ENCODE measurements at places on chromosomes 2 and 18.
A peak's percentile ranks its signal among the peaks of the same experiment; 100 is the strongest.

DNA sequence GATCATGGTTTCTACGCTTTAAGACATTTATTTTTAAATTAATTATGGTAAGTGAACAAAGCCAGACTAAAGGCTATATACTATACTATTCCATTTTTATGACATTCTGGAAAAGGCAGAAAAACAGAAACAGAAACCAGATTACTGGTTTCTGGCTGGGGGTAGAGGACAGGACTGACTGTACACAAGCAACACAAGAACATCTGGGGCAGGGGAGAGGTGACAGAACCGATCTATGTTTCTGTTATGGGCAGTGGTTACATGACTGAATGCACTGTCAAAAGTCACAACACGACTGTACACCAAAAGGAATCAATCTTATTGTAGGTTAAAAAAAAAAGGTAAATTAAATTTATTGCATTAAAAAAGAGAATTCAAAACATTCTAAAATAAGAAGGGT lies 64.7 kb downstream of the PTPN2 start:
- no peak for DNase-seq

- no peak for DNase-seq
Measured at GRCh38 chr2:177917169-177917568, 155.4 kb downstream of the PDE11A start.

DNA sequence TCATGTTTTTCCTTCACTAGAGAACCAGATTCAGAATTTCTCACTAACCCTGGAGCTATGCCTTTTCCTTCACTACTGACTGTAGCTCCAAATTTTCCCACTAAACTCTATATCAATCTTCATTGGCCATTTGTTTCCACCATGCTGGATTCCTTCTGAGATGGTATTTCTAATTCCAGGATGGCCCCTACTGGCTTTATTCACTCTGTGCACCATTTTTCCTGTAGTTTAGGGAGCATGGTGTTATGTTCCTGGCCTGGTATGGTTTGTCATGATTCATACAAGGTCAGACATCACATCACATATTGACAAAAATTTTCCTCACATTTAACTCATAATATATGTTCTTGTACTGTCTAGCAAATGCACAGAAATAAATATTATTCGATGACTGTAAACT lies 229.2 kb upstream of the TFPI start:
- DNase-seq = no peak

GRCh38 chr2:216498379-216499352 lies at the start of gene RPL37A:
Gene RPL37A (plus strand): TSS chr2:216498844. CDS start chr2:216498875, 31 bp downstream.
- peak; percentile 93 for DNase-seq

GRCh38 chr2:162925595-162925994 lies 87.0 kb upstream of the KCNH7 start:
- DNase-seq = no peak

- DNase-seq = no peak
Measured at GRCh38 chr2:118509319-118510004, 338.0 kb downstream of the EN1 start.

DNA sequence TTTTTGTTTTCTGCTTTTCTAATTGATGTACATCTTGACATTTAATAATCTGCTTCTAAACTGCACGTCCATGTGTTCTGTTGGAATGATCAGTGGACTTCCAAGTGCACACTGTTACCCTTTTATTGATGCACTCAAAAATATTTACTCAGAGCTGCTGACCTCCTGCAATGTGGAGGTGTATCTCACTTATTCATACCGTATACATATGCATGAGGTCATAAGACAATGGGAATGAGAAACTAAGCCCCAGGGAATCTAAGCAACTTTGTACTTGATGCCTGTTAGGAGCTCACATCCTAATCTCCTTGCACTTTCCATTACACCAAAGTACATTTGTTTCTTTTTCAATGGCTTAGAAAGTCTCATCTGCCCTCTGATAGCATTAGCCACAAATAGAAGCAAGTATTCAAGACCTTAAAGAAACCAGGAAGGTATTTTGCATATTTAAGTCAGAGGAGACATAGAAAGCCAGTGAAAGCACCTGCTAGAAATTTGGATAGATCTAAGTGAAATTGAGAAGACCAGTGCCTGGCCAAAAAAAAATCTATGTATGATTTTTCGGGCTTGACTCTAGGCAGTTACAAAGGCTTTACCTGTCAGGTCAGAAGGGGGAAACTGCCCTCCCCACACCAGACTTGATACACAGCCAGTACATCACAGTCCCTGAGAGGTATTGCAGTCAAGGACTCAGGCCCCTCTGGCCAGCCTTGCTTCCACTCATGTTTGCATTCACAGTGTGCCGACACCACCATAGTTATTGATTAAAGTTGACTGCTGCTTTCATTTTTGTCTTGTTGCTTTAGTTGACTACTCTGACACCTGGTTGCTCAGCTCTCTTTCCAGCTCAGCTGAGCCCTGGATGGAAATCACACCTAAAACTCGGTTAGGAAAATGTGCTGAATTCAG lies 391.7 kb upstream of the CYRIA start:
- DNase-seq = no peak

DNA sequence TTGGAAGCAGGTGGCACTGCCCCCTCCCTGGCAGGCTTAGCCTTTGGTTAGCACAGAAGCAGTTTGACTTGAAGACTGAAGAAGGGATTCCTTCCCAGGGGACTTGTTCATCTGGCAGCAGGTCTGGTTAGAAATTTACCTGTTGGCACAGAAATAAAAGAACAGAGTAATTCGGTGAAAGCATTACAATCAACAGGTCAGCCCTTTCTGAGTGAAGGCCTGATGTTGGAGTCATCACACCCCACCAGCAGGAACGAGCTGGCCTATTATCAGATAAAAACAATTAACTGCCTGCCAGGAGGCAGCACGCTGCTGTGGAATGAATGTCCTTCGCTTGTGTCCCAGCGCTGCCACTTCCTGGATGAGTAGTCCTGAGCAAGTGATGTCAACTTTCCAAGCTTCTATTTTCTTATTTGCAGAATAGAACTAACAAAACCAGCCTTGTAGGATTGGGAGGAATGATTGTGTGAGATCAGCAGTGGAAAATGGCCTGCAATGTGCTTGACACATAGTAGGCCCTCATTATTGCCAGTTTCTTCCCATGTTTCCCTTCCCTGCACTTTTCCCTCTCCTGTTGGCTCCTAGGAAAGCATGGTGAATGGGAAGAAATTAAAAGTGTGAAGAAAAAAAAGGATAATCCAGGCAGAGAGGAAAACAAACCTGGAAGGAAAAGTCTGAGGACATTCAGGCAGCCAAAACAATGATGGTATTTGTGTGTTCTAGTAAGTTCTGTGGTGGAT lies 29.0 kb downstream of the LGALSL start:
- DNase-seq = no peak

DNA sequence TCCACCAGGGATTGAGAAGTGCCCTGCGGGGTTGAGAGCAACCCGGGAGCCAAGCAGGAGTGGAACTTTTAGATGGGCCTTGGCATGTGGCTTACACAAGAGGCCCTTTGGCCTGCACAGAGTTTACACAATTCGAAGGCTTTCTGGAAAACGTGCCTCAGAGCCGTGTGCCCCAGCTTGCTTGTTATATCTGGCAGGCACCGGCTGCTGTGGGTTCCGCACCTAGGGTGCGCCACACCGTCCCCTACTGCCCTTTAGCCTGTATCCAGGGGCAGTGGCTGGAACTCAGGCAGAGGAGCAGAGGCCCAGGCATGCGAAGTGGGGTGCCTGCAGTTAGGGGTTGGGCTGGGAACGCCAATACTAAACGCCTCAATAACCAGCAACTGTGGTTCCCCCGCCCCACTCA lies 32.9 kb upstream of the EDAR start:
- no peak for DNase-seq

DNA sequence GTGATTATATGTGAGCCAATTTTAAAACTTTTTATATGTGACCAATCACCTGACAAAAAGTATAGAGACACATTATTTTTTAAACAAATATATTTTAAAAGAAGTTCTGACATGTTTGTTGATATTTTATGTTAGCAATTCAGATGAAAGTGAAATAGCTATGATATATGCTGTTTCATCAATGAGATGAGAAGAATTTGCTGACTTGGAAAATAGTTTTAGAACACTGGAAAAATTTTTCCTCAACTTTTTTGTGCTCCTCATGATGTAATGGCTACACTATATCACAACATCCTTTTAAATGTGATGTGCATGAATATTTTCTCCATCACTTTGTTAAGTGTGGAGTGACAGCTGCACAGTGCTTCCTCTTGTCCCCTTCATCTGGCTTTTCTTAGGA lies 434.0 kb downstream of the PLCL1 start:
- DNase-seq = no peak

DNA sequence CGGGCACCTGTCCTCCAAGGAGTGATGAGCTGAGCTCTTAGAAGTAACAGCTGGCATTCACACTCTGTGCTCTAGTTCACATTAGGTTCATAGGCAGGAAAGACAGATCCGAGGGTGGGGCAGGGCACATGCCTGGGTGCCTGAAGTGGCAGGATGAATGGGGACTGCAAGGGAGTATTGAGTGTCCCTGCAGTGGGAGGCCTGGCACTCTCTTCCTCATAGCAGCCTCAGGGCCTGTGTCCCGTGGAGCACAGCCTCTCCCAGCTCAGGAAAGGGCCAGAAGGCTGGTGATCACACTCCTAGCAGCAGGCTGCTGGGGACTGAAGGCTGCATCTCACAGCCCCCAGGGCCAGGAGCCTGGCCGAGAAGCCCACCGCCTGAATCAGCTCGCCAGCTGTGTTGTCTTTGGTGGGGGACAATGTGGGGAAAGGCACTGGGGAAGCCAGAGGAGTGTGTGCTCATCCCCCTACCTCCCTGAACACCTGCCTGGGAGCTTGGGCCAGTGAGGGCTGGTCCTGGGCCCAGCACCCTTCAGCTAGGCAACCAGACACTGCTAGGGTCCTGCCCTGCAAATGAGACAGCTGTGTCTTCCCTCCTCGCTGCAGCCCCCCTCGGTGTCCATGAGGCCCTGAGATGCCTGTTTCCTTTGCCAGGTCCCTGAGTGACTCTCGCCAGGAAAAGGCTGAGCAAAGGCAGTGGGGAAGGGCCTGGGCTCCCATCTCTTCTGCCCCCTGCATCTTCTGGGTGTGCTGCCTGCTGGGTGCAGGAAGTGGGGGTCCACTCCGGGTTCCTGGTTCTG lies 48.2 kb upstream of the HS6ST1 start:
- DNase-seq = no peak

- DNase-seq = no peak
Measured at GRCh38 chr2:43622931-43623451, 14.1 kb upstream of the PLEKHH2 start.

DNA sequence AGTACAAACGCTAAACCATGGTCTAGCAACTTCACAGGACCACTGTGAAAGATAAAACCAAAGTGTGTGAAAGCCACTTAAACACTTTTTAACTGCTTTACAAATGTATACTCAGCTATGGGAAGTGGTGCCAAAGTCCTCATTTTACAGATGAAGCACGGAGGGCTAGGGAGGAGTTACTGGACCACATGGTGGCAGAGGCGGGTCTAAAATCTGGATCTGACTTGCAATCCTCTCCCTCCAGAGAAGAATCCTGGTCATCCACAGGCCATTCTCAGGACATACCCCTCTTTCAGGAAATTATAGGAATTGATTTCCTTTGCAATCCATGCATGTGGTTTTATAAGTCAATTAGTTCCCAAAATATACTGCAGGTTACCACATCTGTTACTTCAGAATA lies 84.6 kb upstream of the GYPC start:
- no peak for DNase-seq

DNA sequence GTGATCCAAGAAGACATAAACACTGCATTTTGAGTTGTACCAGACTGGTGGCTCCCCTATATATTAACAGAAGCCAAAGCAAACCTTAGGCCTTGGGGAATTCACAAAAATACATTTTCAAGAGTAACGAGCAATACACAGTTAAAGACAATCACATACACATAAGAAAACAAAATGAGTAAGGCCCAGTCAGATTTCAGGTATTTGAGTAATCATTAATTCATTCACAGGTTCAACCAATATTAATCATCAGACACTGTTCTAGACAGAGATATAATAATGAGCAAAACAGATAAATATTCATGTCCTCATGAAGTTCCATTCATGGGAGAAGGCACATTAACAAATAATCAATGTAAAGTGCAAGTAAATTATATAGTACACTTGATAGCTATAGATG lies 9.6 kb downstream of the STPG4 start:
- DNase-seq = no peak

GRCh38 chr2:168738062-168738461 lies 64.4 kb upstream of the NOSTRIN start:
- DNase-seq = no peak

DNA sequence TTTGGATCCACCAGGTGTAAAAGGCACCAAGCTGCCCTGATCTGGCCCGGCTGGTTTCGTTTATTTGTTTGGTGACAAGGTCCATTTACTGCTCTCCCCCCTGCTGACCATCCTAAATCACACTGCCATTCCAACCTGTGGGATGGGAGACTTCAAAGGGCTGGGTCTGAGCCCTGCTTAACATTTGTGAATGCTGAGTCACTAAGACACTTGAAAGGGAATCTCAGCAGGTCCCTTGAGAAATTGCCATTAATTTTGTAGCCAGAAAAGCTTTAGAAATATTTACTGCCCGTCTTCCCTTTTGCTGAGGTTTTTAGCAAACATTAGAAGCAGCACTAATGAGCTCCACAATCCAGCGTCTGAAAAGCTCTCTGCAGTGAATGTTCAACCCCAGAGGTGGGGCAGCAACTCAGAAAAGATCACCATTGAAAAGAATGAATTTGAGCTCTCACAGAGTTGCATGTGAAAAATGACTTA lies 133.8 kb downstream of the ARL4C start:
- DNase-seq = no peak

GRCh38 chr2:191666732-191667131 lies 11.2 kb upstream of the NABP1 start:
- DNase-seq = no peak

GRCh38 chr2:27281442-27281841 lies 787 bp upstream of the TRIM54 start:
- no peak for DNase-seq

- peak; percentile 48 for DNase-seq
Measured at GRCh38 chr2:238326801-238327365, 6.6 kb downstream of the TRAF3IP1 start.

DNA sequence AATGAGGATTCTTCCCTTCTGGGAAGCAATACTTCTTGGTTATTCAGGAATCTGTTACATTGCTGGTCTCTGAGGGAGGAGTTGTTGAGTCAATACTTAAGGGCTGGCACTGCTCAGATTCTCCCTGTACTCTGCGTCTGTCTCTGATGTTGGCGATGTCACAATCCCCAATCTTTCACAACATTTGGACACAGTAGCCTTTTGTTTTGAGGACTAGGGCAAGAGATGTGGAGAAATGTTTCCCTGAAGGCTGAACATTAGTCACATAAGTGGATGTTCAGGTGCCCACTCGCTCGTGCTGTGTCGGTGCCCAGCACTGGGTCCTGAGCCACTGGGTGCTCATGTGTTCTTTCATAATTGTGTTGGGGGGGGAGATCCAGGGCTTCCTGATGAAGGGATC lies 55.0 kb downstream of the MAPK4 start:
- DNase-seq = no peak

- no peak for DNase-seq
Measured at GRCh38 chr2:192645811-192646598, 451.3 kb upstream of the TMEFF2 start.

DNA sequence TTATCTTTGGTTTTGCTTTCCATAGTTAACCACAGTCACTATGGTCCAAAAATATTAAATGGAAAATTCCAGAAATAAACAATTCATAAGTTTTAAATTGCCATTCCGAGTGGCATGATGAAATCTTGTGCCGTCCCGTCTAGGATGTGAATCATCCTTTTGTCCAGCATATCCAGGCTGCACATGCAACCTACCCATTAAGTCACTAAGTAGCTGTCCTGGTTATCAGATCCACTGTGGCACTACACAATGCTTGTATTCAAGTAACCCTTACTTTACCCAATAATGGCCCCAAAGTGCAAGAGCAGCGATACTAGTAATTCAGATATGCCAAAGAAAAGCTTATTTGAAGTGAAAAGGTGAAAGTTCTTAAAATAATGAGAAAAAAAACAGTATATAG lies 10.7 kb downstream of the USP34 start:
- DNase-seq = no peak
